ENCODE measurements at places on chromosomes 3 and 15.
A peak's percentile ranks its signal among the peaks of the same experiment; 100 is the strongest.

DNA sequence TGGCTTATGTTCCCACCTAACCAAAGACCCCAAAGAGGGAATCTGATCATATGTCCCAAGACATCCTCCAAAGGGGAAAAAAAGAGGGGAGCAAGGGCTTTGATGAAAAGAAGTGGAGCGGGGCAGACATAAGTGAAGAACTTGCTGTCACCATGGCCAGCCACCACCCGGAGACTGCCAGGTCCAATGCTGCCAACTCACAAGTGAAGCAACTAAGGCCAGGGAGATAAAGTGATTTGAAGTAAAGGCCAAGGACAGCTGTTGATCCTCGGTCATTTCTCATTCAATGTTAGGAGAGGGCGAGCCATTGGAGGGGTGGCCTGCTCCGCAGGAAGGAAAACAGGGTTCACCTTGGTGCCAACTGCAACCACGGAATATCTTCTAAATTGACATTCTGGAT lies 72.6 kb upstream of the C3orf80 start:
- DNase-seq: no peak

- DNase-seq: no peak
These were observed 13.4 kb downstream of the ARIH2 start for GRCh38 chr3:48931944-48932580.

GRCh38 chr3:106817706-106818105 lies 559.5 kb upstream of the CCDC54 start:
- no peak for DNase-seq

DNA sequence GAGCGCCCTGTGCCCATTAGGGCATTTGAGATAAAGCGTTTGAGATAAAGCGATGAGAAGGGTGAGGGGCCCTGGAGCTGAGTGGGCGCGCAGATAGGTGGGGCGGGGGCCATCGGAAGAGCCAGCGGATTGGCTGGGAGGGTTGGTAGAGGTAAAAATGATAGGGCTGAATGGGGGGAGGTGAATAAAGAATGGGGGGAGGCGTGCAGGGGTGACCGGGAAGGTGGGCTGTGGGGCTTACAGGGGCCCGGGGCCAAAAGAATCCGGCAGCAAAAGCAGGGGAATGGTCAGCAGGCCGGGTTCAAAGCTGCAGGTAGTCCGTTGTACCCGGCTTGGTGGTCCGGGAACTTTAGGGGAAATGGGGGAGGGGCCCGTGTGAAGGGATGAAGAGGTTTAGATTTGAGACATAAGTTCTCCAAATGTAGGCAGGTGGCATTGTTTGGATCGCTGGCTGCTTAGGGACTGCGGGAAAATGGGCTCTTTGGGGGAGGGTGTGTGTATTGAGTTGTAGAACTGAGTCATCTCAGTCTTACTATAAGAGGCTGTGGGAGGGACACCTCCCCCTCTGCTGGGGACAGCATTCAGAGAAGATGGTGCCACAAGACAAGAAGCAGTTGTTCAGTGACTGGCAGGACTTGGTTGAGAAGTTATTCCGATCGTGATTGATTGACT lies 610 bp downstream of the ARID3B start:
- DNase-seq: peak; percentile 63

DNA sequence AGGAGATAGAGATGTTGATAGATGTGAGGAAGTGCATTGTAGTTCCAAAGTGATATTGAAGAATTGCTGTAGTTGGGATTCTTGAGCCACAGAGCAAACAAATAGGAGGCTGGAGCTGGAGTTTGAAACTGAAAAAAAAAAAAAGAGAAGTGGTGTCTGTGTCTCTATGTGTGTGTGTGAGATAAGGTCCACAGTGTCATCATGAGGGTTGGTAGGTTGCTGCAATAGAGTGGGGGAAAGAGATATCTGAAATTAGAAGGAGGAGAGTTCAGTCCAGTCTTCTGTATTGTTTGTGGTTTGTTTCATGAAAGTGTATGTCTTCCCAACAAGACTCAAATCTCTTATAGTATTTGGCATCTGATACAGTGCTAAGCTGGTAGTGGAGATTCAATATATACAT lies 37.3 kb upstream of the CACNA1D start:
- DNase-seq: no peak

GRCh38 chr3:25719321-25719720 lies 54.6 kb upstream of the TOP2B start:
- no peak for DNase-seq
